ENCODE measurements at places on chromosomes 7 and 10.
A peak's percentile ranks its signal among the peaks of the same experiment; 100 is the strongest.

GRCh38 chr7:98840096-98840495, 29.7 kb downstream of the TMEM130 start:
- no peak for DNase-seq

- no peak for DNase-seq
These were observed 2.0 kb downstream of the CLDN4 start for GRCh38 chr7:73832806-73833205.

- no peak for DNase-seq
These were observed 55.9 kb downstream of the CFAP46 start for GRCh38 chr10:132886211-132887099.

DNA sequence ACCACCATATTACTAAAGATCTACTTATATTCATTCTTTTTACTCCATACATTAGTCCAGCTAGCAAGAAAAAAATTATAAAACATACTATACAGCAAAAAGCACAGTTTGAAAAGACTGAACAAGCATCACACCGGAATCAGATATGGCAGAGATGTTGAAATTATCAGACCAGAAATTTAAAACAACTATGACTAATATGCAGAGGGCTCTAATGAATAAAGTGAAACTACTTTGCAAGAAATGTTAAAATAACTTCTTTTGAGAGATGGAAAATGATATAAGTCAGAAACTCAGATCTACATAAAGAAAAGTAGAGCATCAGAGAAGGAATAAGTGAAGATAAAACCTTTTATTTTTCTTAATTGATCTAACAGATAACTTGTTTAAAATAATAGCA, 50.9 kb downstream of the SGCE start:
- no peak for DNase-seq

DNA sequence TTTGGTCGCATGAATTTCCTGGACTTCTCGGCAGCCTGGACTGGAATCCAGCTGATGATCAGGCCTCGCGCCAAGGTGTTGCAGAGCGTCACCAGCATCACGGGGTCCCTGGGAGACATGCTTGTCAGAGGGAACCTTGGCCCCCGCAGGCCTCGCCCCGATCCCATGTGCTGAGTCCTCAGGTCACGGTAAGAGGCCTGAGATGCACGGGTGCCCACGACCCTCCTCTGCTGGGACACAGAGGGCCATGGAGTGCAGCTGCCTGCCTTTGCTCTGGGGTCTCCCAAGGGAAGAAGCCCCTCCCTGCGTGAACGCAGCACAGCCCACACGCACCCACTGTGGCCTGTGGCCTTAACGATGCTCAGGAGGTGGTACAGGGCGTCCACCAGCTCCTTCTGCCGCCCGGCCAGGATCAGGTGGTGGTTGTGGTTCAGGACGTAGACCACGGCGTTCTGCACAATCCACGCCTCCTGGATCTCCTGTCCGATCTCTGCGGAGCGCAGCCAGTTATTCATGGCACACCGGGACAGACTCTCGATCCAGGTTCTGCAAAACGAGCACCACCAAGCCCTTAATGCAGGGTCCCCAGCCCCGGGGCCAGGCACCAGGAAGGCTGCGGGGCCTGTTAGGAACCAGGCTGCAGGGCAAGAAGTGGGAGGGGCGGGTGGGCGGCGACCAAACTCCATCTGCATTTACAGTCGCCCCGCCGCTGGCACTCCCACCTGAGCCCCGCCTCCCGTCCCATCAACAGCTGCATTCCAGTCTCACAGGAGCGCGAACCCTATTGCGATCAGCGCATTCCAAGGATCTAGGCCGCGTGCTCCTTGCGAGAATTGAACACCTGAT, 29.4 kb downstream of the CFAP46 start:
- DNase-seq = peak; percentile 31

GRCh38 chr7:64035388-64035787, 9.8 kb upstream of the ZNF727 start:
- no peak for DNase-seq

- no peak for DNase-seq
These were observed 563.8 kb downstream of the DNAJB6 start for GRCh38 chr7:157900556-157900955.

- no peak for DNase-seq
These were observed 2.1 kb downstream of the ANK3 start for GRCh38 chr10:60387531-60387930.

DNA sequence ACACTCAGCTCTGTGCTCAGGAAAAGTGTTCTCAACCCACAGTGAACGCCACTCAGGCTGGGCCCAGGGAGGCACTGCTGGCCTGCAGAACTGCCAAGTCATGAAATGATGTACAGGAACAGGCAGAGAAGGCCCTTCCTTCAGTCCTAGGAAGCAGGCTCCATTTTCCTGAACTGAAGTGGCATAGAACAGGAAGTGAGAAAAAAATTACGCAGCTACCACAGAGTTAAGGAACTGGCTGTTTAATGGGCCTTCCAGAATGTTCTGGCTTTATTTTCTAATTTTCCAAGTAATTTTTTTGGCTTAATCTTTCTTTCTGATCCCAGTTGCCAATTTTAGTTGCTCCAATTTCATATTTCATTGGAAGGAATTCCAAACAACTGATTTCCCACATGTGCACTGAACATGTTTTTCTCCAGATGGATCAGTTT, 39.3 kb downstream of the LRRC18 start:
- DNase-seq = peak; percentile 55

GRCh38 chr7:122304319-122304975, at the start of gene FEZF1:
Gene FEZF1, minus strand, starts transcription at chr7:122304750. Its CDS starts 313 bp downstream, at chr7:122304437.
- DNase-seq = no peak

GRCh38 chr10:72834183-72834825, 59.2 kb upstream of the OIT3 start:
- DNase-seq = peak; percentile 80

DNA sequence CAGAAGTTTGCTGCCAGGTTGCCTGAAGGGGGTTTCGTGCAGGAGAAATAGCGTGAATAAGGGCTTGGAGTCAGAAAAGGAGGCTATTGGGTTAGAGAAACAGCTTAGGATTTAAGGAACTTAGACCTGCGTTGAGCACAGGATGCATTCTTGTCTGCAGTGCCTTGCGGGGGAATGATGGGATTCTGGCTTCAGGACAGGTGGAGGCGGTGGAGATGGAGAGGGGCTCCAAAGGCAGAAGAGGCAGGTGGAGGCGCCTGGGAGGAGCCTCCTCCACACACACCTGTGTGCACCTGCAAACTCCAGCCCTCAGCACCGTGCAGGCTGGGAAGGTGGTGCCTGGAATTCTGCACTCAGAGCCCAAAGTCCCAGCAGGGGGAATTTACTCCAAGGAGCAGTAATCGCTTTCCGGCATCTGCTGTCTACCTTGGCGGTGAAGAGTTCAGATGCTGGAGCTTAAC, 1.8 kb downstream of the CLIP2 start:
- no peak for DNase-seq

- no peak for DNase-seq
These were observed 26.9 kb downstream of the LYZL1 start for GRCh38 chr10:29315814-29316213.

DNA sequence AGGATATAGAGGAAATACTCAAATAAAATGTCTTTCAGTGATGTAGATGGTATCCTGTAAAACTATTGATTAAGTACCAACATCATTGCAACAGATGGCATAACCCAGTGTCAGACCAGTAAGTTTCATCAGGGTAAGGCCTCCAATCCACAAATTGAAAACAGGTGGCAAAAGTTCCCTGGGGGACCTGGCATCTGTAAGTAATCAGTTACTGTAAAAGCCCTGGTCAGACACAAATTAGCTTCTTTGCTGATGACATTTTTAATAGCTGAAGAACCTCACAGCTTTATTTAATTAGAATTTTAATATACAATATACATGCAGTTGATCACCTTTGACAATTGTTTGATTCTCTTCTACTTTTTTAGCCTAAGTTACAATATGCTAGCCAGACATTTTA, 152.5 kb downstream of the PLXDC2 start:
- no peak for DNase-seq

GRCh38 chr7:87317691-87318245, 27.7 kb upstream of the CROT start:
- no peak for DNase-seq

DNA sequence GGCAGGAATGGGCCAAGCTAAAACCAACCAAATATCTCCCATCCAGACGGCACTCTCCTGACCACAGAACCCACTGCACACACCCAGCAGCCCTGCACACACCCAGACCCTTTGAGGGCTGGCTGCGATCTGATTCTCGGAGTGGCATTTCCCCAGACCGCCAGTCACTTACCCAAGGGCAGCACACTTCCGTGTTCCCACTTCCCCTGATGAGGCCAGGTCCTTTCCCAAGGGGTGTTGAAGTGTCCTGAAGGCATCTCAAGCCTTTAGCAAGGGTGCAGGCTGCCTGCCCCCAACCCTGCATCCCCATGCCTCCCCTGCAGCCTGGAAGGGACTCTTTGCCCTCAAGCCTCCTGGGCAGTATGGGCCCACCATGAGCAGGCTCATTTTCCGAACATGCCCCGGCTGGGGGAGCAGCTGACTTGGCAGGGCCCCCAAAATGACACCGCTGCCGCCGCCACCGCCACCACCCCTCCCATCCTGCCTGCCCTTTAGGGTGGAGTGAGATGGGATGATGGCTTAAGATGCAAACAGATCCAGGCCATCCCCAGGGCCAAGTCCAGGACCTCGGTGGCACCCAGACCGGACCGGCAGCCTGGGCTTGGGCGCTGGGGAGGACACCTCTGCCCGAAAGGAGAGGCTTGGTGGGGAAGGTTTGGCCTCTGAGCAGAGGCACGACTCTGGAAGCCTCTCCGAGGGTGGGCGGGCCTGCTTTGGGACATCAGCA, 159.8 kb downstream of the NRF1 start:
- DNase-seq = no peak

DNA sequence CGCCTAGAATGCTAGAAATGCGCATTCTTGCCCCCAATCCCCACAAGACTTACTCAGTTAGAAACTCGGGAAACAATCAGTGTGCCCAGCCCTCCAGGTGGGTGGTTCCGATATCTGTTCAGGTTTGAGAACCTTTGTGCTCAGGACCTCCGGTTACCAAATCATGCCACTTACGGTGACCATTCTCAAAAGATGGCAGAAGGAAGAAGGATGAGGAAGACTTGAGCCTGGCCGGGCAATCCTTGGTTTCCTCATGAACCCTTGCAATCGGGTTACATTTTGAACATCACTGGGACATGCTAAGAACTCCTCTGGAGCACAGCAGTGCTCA, 52.1 kb downstream of the RBM17 start:
- DNase-seq = no peak

DNA sequence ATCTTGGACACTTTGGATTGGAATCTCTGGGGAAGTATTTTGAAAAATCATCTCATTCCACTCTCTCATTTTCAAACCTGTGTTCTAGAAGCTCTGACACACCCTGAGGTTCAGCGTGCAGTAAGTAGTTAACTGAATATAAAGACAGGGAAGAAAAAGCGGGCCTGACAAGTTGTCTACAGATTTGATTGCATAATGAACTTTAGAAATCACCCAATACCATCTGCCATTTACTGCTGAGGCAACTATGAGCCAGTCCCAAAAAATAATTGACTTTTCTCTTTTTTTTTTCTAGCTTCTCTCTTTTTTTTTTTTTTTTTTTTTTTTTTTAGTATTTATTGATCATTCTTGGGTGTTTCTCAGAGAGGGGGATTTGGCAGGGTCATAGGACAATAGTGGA, 29.5 kb downstream of the CDC123 start:
- no peak for DNase-seq

- DNase-seq = no peak
These were observed 28.7 kb upstream of the CD36 start for GRCh38 chr7:80609751-80610150.

DNA sequence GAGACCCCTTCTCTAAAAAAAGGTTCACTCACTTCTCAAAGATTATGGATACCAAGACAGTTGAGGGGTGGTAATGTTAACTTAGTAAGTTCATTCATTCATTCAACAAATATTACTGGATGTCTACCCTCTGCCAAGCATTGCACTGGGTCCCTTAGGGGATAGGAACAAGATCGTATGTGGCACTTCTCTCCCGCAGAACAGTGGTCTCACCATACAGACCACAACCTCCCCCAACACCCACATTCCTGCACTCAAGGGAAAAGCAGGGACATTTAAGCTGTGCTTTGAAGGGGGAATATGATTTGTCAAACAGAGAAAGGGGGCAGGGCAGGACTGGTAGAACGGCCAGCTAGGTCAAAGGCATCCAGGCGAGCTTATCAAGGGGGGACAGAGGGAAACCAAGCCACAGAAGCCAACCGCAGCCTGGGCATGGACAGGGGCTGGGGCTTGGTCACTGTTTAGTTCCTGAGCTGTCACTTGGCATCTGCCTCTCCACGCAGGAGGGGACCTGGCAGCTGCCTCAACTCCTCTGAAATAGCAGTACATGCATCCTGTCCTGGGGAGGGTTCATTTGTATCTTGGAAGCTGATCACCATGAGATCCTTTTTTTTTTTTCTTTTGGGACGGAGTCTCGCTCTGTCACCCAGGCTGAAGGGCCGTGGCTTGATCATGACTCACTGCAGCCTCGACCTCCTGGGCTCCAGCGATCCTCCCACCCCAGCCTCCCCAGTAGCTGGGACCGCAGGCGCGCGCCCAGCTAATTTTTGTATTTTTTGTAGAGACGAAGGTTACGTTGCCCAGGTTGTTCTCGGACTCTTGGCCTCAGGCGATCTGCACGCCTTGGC, 949 bp upstream of the CLIP2 start:
- no peak for DNase-seq

DNA sequence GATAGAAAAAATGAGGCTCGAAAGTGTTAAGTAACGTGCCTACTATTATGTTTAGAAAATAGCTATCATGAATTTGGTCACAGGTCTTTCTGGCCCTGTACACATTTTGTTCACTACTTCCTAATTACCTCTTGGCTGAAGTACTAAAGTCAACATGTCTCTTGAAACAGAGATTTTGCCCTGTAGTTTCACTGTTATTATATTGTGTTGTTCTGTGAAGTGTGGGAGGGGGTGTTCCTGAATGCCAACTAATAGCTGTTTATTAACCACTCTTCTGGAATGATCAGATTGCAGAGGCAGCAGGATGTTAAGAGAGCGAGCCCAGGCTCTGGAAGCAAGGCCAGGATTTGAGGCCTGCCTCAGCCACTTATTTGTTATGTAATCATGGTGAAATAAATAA, 72.1 kb downstream of the RNF133 start:
- DNase-seq = no peak

GRCh38 chr7:106371629-106372028, 86.8 kb upstream of the NAMPT start:
- no peak for DNase-seq

DNA sequence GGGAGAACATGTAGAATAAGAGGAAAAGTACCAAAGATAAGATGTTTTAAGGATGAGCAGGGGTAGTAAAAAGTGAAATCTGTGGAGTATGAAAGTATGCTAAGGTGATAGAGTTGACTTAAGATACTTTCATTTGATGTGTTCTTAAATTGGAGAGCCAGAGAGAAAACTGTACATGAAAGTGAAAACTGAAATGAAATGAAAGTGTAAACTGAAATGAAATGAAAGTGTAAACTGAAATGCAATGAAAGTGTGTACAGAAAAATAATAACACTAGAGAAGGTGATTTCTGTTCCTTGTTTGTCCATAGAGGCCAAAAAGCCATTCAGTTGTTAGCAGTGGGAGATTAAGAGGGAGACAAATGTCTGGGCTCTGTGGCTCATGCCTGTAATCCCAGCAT, 17.5 kb downstream of the AHR start:
- no peak for DNase-seq
